Mesothelial cell of epicardium (in vitro differentiated cells): ENCODE measurements at places on chromosomes 6 and 20. TPM values are rescaled to one million over a fixed set of nuclear protein-coding genes. Genes with fewer than 3 reads are reported as not detected.

- H3K4me1 ChIP-seq, result peaks cover 22% of the 10 kb centered on the region
- peaks cover 50% of the 10 kb centered on the region for H3K27me3 ChIP-seq
- peak; percentile 55 for DNase-seq
- H3K4me3 ChIP-seq, result peak overlapping the region; percentile 73
- no peaks in the 10 kb centered on the region for H3K36me3 ChIP-seq
Observed at GRCh38 chr6:114342086-114342825, 567 bp downstream of the HS3ST5 start.

GRCh38 chr6:11197850-11198249 is 34.6 kb downstream of the NEDD9 start:
- peaks cover 29% of the 10 kb centered on the region for H3K36me3 ChIP-seq
- no peak for DNase-seq
- no peak overlapping the region for H3K4me3 ChIP-seq
- peaks cover 57% of the 10 kb centered on the region for H3K4me1 ChIP-seq
- H3K27ac ChIP-seq, result peak overlapping the region; percentile 96

Gene FOXQ1
- 0.20 to 0.53 TPM (median 0.41 TPM) in 3 replicates for total RNA-seq

DNA sequence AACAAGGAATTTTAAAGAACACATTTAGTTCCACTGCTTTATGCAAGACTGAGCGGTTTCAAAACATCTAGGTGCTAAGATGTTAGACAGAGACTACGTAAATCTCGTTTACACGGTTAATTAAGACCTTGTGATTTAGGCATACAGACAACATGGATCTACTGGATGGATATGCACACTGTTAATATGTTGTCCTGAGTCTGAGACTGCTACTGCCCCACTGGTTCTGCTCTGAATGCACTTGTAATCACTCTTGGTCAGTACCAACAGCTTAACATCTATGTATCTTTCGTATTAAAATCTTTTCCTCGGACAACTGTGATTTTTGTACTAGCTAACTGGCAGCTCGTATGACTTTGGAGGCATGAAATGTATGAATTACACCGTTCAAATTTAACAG is 3.1 kb downstream of the MAN1A1 start:
- H3K27ac ChIP-seq, result no peak overlapping the region
- H3K27me3 ChIP-seq, result no peaks in the 10 kb centered on the region
- peak overlapping the region; percentile 84 for H3K4me3 ChIP-seq
- no peak for DNase-seq
- H3K36me3 ChIP-seq, result peaks cover 8% of the 10 kb centered on the region
- H3K4me1 ChIP-seq, result peaks cover 49% of the 10 kb centered on the region

Gene LAMA2
- 56.8 to 70.0 TPM (median 63.2 TPM) in 3 replicates for total RNA-seq

- H3K27ac ChIP-seq, result no peak overlapping the region
- no peak for DNase-seq
- H3K4me1 ChIP-seq, result peaks cover 4% of the 10 kb centered on the region
- H3K27me3 ChIP-seq, result peaks cover 40% of the 10 kb centered on the region
- no peak overlapping the region for H3K4me3 ChIP-seq
- no peaks in the 10 kb centered on the region for H3K36me3 ChIP-seq
Observed at GRCh38 chr6:30520522-30520921, 31.2 kb downstream of the HLA-E start.

- no peaks in the 10 kb centered on the region for H3K27me3 ChIP-seq
- peaks cover 17% of the 10 kb centered on the region for H3K36me3 ChIP-seq
- H3K4me3 ChIP-seq, result no peak overlapping the region
- DNase-seq, result no peak
- H3K4me1 ChIP-seq, result peaks cover 1% of the 10 kb centered on the region
Observed at GRCh38 chr6:28111964-28112363, 12.4 kb upstream of the ZSCAN16 start.

DNA sequence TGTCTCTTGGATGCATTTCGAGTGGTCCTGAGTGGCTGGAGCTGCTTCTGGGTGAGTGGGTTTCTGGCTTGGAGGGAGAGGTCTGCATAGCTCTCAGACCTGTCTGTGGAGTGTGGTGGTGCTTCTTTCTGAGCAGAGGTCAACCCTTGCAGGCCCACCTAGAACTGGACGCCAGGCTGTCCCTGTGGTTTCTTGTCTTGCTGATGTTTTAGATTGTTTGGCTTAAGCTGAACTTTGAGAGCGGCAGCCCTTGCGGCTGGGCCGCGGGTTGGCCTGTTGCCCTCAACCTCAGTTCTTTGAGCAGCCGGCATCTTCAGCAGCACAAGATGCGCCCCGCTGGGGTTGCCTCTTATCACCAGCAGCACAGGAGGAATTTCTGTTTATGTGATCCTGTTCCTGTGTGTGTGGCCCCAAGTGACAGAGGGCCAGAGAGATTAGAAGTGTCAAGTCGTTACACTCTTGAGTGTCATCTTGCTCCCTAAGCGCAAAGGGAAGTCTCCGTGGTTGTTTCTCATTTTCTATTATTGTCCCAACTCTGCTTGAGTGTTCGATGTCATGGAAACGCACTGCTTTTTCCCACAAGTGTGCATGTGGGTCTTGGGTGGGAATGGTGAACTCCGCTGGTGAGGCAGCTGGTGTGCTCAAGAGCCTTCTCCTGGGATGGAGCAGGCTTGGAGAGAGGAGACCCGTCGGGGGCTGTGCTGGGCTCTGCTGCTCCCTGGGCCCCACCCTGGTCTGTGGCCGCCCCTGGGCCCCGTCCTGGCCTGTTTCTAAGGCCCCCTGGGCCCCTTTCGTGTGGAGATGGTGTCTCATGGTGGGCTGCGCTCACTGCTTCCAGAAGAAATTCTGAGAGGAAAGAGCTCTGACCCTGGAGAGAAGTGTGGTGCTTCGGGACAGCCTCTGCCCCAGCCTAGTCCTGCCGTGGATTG is 20.1 kb upstream of the SLC22A1 start:
- DNase-seq, result no peak
- H3K27me3 ChIP-seq, result no peaks in the 10 kb centered on the region
- no peaks in the 10 kb centered on the region for H3K4me1 ChIP-seq
- H3K4me3 ChIP-seq, result no peak overlapping the region

- H3K27ac ChIP-seq, result no peak overlapping the region
- no peaks in the 10 kb centered on the region for H3K27me3 ChIP-seq
- no peak overlapping the region for H3K4me3 ChIP-seq
- H3K36me3 ChIP-seq, result no peaks in the 10 kb centered on the region
- DNase-seq, result no peak
- H3K4me1 ChIP-seq, result no peaks in the 10 kb centered on the region
Observed at GRCh38 chr6:5497896-5498578, 236.7 kb downstream of the FARS2 start.

- H3K27ac ChIP-seq, result peak overlapping the region; percentile 49
- H3K27me3 ChIP-seq, result no peaks in the 10 kb centered on the region
- H3K4me3 ChIP-seq, result no peak overlapping the region
- no peak for DNase-seq
- peaks cover 59% of the 10 kb centered on the region for H3K4me1 ChIP-seq
Observed at GRCh38 chr6:159978291-159979135, 9.6 kb downstream of the IGF2R start.

DNA sequence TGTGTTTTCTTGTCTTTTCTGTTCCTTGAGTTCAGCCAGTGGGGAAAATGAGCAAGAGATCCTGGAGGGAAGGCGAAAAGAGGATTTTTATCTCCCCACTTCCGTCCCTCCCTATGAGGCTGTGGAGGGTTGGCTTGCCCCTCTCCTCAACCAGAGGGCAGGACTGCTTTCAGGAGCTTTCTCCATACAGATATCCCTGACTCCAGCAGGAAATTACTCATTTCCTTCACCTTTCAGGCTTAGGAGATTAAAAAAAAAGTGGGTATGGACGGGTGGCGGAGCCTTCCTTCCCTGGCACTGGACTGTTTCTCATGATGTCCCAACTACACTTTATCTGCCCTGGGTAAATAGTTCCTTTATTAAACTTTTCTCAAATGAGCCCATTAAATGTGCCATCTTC is 241.2 kb downstream of the FRK start:
- peaks cover 4% of the 10 kb centered on the region for H3K4me1 ChIP-seq
- H3K4me3 ChIP-seq, result no peak overlapping the region
- H3K27ac ChIP-seq, result no peak overlapping the region
- H3K36me3 ChIP-seq, result no peaks in the 10 kb centered on the region
- H3K27me3 ChIP-seq, result no peaks in the 10 kb centered on the region

Gene CLVS2
- total RNA-seq, result 0.11 to 0.27 TPM (median 0.24 TPM) in 3 replicates

DNA sequence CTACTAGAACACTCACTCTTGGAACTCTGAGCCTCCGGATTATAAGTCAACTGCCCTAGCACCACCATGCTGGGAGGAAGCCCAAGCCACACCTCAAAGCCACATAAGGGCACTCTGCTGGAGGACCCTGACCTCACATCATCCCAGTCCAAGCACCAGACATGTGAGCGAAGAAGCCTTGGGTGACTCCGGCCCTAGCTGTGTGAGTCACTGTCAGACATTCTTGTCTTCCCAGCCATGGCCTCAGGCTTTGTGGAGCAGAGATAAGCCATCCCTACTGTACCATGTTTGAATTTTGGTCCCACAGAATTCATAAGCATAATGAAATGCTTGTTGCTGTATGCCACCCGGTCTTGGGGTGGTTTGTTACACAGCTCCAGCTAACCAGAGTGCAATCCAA is 247.7 kb downstream of the SOD2 start:
- DNase-seq, result no peak
- H3K27me3 ChIP-seq, result peaks cover 35% of the 10 kb centered on the region
- H3K4me3 ChIP-seq, result no peak overlapping the region
- H3K4me1 ChIP-seq, result no peaks in the 10 kb centered on the region
- no peak overlapping the region for H3K27ac ChIP-seq
- no peaks in the 10 kb centered on the region for H3K36me3 ChIP-seq

DNA sequence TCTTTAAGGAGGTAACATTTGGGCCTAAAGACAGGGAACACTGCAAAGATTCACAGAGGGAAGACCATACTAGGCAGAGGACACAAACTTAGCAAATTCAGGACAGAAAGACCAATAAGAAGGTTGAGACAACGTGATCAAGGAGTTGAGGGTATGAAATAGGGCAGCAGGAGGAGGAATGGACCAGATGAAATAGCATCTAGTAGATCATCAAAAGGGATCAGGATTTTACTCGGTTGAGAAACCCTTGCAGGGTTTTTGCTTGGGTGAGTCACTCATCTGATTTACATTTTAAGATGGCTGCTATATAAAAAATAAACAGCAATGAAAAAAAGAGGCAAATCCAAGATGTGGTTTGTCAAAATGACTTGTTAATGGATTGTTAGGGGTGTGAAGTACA is 4.7 kb downstream of the BCLAF1 start:
- H3K27me3 ChIP-seq, result no peaks in the 10 kb centered on the region
- DNase-seq, result no peak
- H3K36me3 ChIP-seq, result peaks cover 4% of the 10 kb centered on the region
- peak overlapping the region; percentile 1 for H3K4me3 ChIP-seq
- peak overlapping the region; percentile 4 for H3K27ac ChIP-seq

Gene BPIFB4
- not detected in 3 replicates for total RNA-seq

Gene PRR18
- total RNA-seq, result 0.20 to 0.38 TPM (median 0.31 TPM) in 3 replicates

DNA sequence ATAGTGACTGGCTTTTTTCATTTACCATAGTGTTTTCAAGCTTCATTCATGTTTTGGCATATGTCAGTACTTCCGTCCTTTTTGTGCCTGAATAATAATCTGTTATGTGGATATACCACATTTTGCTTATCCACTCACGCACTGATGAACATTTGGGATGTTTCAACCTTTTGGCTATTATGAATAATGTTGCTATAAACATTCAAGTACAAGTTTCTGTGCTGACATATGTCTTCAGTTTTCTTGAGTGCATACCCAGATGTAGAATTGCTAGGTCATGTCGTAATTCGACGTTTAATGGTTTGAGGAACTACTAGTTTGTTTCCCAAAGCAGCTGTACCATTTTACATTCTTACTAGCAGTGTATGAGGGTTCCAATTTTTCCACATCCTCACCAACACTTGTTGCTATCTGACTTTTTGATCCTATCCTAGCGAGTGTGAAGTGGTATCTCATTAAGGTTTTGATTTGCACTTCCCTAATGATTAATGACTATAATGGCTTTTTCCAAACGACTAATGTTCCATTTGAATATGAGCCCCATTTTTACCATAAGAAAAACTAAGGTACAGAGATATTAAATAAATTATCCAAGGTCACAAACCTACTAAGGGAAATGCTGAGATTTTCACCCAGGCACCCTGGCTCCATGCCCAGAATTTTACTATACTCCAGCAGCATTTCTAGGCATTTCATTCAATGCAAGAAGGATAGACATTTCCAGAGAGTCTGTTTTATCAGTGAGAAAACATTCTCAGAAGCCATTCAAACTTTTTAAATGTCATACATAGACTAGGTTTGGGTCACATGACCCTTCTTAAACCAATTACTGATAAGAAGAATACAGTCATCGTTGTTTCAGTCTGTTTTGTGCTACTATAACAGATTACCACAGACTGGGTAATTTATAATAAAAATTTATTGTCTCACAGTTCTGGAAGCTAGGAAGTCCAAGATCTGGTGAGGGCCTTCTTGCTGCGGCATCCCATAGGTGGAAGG is 71.1 kb upstream of the RUNX2 start:
- no peak overlapping the region for H3K27ac ChIP-seq
- H3K27me3 ChIP-seq, result no peaks in the 10 kb centered on the region
- peaks cover 9% of the 10 kb centered on the region for H3K4me1 ChIP-seq
- H3K36me3 ChIP-seq, result peaks cover 2% of the 10 kb centered on the region

GRCh38 chr6:32168350-32168749 is 4.0 kb downstream of the EGFL8 start:
- H3K27ac ChIP-seq, result no peak overlapping the region
- H3K4me1 ChIP-seq, result peaks cover 12% of the 10 kb centered on the region
- no peak for DNase-seq
- peaks cover 37% of the 10 kb centered on the region for H3K36me3 ChIP-seq
- H3K27me3 ChIP-seq, result no peaks in the 10 kb centered on the region
- no peak overlapping the region for H3K4me3 ChIP-seq

DNA sequence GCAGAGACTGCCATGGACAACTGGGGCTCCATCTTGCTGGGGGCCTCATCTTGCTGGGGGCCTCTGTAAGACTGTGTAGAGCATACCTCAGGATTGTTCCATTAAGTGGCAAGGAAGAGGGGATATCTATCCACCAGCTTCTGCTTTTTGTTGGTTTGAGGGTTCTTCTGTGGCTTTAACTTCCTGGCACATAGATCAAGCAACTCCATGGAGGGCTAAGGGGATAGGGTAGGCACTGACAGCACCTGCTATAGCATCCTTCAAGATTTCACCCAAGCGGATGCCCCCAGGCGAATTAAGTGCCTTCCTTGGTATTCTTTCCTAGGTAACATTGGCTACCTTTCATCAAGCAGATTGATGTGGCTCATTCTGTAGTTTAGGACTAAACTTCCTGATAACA is 3.8 kb upstream of the LRRN4 start:
- peaks cover 67% of the 10 kb centered on the region for H3K4me1 ChIP-seq
- no peak overlapping the region for H3K4me3 ChIP-seq
- H3K27ac ChIP-seq, result peak overlapping the region; percentile 96
- no peaks in the 10 kb centered on the region for H3K36me3 ChIP-seq
- H3K27me3 ChIP-seq, result peaks cover 5% of the 10 kb centered on the region
